CD4-positive, alpha-beta T cell treated with Interleukin-4 for 4 hours (primary cell): ENCODE measurements at places on chromosomes 1 and 21.

DNA sequence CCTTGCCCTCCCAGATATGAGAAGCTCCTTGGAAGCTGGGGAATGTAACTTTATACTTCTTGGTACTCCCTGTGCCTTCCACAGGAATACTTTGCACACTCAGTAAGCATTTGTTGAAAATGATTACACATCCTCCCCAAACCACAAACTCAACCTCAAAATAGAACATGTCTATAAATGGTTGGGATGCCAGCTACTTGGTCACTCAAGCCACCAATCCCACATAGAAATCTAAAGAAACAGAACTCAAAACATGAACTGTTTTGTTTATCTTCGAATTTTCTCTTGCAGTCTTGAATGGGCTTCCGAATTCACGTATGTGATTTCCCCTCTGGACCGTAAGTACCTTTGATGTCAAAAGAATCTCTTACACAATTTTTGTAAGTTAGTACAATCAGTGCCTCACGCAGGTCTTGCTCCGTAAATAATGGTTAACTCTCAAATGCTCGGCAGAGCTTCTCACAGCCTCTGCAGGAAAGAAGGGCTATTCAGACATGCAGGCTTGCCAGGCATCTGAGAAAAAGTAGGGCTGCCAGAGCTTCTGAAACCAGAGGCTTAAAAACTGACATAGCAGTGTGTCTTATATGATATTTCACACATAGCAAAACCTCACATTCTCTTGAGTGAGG is 26.9 kb downstream of the SORT1 start:
- no peak for DNase-seq

- DNase-seq: no peak
Measured at GRCh38 chr1:231188072-231188471, 26.2 kb downstream of the TRIM67 start.

- DNase-seq: peak; percentile 75
Measured at GRCh38 chr1:43454270-43455011, 710 bp upstream of the HYI start.

- DNase-seq: peak; percentile 99
Measured at GRCh38 chr1:113811888-113812660, at the start of gene RSBN1. Gene RSBN1 (minus strand): TSS chr1:113812476. CDS start chr1:113812412, 64 bp downstream.

DNA sequence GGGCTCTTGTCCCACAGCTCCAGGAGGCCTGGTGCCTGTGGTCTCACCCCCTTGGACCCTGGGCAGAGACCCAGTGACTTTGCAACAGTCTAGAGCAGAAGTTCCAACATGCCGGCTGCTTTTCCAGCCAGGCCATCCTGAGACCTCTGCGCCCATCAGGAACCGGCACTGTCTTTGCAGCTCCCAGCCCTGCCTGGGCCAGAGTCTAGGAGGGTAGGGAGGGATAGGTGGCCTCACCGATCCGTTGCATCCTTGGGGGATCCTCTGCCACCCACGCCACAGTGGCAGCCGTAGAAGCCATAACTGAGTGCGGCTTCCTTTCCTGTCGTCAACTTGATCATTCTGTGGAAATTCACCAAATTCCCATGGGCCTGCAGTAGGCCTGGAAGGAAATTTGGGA is 1.3 kb downstream of the PLA2G2A start:
- DNase-seq: no peak

DNA sequence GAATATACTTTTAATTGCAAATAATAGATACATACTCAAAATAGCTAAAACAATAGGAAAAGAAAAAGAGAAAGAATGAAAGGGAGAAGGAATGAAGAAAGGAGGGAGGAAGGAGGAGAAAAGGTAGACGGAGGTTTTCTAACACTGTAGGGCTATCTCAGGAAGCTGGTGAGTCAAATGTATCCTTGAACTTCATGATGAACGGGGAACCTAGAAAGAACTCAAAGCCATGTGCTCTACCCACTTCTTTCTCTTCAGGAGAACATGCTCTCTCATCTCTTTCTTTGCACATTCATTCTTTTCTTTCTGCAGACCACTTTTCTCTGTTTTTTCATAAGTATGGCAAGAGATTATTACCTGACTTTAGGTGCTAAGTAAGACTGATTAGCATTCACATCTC is 37.3 kb upstream of the ZNF644 start:
- no peak for DNase-seq

- DNase-seq: no peak
Measured at GRCh38 chr1:88961647-88962275, 30.7 kb downstream of the KYAT3 start.

- no peak for DNase-seq
Measured at GRCh38 chr1:226420328-226420727, 12.4 kb upstream of the PARP1 start.

GRCh38 chr1:163656095-163656759 is 334.5 kb downstream of the NUF2 start:
- DNase-seq: no peak

DNA sequence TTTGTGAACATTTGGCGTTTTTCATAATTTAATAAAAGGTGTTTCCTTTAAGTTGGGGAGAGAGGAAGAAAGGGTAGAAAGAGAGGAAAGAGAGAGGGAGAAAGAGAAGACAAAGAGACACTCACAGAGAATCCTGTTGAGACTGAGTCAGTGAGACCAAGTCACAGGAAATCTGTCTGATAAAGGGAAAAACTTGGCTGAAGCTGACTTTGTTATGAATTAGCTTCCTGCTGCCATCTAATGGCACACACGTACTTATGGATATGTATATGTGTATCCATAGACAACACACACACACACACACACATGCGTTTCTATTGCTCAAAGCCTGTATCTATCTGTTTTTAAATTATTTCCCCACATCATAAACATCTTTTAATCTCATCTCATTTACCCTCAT is 42.5 kb upstream of the DISC1 start:
- no peak for DNase-seq

DNA sequence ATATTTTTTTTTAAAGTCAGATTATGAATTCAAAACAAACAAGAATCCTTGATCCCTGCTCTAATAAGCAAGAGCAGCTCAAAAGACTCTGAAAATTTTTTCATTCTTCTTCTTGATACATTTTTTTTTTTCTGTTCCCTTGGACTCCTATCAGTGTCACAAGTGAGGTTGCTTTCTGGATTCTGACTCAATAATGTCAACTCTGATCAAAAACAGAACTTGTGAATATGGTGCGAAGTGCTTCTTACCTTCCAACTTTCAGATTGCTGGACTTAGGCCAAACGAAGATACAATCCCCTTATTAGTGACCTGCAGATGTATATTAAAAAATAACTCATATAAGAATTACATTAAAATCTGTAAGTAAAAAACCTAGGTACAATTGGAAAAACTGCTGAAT is 136.1 kb downstream of the GPATCH2 start:
- no peak for DNase-seq

GRCh38 chr1:40143891-40144575 is 17.2 kb upstream of the RLF start:
- peak; percentile 72 for DNase-seq

DNA sequence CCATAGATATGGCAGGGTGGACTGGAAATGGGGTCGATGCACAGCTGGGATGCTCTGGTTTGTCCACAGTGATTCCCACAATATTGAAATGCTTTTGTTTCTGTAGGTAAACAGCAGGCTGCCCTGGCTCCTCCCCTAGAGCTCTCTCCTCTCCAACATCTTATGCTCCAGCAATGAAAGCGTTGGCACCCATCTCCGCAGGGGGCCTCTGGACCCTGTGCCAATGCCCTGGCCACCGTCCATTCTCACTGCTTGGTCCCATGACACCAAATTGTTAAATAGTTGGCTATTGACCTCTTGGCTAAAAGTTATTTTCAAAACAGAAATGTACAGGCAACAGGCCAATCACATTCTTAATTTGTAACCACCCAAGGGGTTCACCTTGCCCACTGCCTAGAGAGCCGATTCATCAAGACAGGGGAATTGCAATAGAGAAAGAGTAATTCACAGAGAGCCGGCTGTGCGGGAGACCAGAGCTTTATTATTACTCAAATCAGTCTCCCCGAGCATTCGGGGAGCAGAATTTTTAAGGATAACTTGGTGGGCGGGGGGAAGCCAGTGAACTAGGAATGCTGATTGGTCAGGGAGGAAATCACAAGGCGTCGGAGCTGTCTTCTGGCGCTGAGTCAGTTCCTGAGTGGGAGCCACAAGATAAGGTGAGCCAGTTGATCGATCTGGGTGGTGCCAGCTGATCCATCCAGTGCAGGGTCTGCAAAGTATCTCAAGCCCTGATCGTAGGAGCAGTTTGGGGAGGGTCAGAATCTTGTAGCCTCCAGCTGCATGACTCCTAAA is 76.9 kb upstream of the B3GALT5 start:
- no peak for DNase-seq

DNA sequence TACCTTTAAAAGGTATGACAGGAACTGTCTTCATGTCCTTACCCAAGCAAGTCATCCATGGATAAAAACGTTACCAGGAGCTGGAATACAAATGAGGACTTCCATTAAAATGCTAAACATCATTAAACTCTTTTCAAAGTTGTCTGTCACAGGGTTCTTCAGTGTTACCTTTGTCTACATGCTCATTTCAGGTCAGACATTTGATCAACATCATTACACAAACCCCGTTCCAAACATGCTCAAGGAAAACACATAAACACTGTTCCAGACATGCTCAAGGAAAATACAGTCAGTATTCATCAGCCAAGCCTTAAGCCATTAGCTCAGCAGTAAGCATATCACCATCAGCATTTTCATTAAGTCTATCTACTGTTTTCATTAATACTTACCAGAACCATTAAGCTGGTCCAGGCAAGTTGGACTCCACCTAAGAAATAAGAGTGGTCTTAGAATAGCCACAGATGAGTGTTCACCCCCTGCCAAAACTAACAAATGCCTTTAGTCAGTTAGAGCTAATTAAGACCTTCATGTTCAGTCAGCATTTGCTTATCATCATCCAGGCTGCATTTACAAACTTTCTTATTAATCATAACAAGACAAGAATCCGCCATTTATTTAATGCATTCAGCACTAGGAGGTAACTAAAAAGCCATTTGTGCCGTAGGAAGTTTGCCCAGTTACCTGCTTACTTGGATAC is 2.2 kb downstream of the GAS5 start:
- DNase-seq: no peak
